Activated T-cell treated with anti-CD3 and anti-CD28 coated beads for 48 hours (primary cell): ENCODE measurements at places on chromosomes 16 and 17.

GRCh38 chr17:34321964-34322363 is 2.7 kb downstream of the CCL8 start:
- DNase-seq = no peak

DNA sequence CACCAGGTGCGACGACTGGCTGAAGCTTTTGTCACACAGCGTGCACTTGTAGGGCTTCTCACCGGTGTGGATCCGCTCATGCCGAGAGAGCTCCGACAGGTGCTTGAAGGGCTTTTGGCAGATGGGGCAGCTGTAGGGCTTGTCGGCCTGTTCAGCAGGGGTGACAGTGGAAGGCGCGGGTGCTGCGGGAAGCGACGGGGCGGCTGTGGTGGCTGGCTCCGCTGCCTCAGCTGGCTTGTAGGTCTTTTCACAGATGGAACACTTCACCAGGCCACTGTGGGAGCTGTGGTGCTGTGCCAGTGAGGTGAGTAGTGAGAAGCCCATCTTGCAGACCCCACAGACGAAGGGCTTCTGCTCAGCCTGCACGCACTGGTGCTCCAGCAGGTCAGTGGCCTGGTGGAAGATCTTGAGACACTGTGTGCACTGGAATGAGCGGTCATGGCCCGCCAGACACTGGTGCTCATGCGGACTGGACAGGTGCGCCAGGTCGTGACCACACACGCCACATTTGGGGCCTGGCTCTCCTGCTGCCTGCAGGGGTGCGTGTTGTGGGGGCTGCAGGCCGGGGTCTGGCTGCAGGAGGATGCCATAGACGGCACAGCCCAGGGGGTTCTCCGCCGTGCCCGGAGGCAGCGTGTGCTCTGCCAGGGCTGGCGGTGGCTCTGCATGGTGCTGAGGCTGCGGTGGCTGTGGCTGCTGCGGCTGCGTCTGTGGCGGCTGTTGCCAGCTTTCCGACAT is 2.8 kb downstream of the ZNF319 start:
- DNase-seq = no peak

DNA sequence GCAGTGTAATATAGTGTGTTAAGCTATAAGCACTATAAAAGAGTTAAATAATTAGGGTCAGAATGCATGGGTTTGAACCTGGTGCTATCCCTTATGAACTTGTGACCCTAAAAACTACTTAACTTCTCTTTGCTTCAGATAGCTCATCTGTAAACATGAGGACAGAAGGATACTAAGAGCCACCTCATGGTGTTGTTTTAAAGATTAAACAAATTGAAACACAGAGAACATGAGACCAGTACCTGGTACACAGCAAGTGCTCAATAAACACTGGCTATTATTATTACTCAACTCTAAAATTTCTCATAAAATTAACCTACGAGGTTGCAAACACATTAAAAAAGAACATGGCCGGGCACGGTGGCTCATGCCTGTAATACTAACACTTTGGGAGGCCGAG is 43.3 kb downstream of the SMURF2 start:
- DNase-seq = no peak

DNA sequence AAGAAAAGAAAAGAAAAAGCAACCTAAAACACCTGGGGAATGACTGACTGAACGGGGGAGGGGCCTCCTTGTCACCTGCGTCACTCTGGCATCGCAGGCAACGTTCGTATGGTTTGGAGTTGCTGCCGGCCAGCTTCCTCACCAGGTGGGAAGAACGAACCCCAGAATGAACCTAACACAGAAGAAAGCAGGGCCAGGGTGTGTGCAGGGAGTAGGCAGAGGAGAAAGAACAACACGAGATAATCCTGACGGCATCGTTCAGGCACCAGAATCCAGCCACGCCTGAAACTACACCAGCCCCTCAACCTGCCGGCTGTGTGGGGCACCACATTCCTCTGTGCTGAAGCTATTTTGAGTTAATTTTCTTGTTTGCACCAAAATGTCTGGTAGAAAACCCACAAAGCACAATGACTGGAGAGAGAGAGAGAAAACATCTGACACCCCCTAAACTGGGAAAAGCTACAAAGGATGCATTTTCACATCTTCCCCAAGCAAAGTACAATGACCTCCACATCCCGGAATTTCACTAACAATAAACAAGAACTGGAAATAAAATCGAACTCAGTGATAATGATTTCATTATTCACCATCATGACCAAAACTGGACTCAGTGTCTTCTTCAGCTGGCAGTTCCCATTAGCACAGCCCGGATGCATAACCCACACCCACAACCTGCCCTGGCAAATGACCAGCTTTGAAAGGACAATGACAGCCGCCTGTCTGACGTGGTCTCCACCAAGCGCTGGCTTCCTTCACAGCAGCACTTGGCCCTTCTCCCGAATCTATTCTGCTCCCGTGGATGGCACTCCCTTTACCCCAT is 23.6 kb downstream of the RAB40B start:
- DNase-seq = no peak

GRCh38 chr16:62741692-62742091 is 705.5 kb upstream of the CDH8 start:
- no peak for DNase-seq

GRCh38 chr17:82679586-82680465 is 18.7 kb downstream of the RAB40B start:
- DNase-seq = no peak

DNA sequence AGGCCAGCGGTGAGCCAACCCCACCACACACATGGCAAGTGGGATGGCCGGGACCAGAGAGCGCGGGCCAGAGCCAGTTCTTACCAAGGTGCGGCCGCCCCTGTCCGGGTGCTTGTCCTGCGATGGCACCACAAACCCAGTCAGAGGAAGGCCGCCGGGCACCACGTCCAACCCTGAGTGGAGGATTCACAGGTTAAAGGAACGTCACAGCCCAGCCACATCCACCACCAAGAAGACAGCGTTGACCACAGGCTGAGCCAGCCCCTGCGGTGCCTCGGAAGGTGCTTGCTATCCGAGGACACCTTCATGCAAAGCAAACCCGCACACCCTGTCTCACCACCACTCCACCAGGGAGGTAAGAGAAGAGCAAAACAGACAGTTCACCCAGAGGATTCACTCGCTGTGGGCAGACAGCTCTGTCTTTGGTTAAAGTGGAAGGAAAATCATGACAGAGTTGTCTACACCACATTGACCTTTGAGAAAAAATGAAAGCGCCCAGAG is 15.8 kb downstream of the SLX4 start:
- no peak for DNase-seq

DNA sequence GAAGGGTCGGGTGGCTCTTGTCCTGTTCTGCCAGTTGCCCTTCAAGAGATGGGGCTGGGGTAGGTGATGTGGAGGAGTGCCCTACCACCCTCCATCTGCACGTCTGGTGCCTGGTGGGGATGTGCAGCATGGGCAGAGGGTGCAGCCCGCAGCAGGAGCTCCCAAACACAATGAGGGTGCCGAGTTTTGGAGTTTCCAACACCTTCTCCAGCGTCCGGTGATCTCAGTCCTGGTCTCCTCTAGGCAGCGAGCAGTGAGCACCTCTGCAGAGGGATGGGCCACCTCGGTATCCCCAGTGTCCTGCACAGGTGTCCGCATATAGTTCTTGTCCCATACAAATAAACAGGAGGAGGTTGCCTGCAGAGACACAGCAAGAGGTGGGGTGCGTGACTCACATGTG is 136.0 kb downstream of the ENGASE start:
- no peak for DNase-seq

DNA sequence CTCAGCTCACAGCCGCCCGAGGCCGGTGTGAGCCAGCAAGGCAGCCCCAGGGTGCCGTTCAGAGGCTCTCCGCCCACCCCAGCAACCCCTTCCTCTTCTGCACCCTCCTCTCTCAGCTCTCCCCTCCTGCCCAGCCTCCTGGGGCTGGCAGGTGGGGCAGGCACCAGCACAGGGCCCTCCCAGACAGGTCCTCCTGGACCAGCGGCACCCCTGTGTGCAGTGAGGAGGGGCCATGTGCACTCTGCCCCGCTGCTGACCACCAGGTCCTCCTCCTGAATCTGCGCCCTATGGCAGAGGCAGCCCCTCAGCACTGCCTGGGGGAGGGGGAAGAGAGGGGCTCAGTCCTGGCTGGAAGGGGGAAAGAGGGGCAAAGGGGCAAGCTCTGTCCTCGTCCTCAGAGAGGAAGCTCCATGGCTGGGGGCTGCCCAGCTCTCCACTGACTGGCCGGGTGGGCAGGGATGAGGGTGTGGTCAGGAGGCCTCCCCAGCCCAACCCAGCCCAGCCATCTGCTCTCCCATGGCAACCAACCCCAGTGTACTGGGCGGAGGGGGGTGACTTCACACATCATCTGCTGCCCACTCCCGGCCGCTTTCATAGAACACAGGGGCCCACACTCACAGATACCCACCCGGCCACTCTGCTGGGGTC is 5.4 kb upstream of the BCAR1 start:
- no peak for DNase-seq

DNA sequence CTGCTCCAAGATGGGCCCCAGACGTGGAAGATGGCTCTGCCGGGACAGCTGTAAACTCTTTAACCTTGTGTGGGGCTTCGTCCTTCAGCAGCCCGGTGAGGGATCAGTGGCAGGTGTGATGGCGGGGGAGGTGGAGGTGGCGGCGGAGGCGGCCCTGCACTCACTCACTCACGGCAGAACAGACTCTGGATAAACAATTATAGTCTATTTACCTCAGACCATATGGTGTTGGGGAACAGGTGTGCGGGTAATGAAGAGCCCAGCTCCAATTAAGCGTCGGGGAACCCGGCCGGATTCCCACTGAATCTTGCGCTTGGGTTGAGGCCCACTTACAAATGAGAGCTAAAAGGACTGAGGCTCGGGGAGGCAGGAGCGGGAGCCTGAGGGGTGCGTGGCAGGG is 104.3 kb upstream of the SDK2 start:
- no peak for DNase-seq

DNA sequence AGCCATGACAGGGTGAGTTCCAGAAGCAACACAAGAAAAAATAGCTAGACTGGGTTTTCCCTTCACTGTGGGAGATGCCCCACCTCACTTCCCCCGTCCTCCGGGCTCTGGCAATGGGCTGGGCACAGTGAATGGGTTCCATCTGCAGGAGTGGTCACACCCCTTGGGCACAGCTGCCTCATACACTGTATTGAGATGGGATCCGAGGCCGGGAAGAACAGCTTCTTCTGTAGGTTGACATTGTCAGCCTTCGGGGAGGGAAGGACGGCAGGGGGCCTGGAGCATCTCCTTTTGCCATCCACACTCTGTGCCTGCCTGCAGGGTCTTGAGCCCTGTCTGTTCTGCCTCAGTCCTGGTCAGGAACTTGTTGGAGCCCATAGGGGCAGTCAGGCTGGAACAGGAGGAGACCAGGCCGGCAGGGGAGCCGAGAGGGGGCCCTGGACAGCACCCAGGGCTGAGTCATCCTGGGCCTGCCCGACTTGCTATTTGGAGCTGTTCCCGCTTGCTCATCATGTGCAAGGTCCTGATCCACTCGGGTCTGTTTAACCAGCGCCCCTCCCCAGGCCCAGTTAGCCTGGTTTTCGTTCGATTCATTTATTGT is 286.7 kb downstream of the SEC14L1 start:
- no peak for DNase-seq
